Esophagus muscularis mucosa (tissue), 4 donors: ENCODE measurements at places on chromosomes 7 and 10.

- peak; percentile 55 for DNase-seq
- no peak overlapping the region for H3K27ac ChIP-seq
- H3K4me3 ChIP-seq = no peak overlapping the region
- H3K4me1 ChIP-seq = no peaks in the 10 kb centered on the region
- no peaks in the 10 kb centered on the region for H3K36me3 ChIP-seq
These were observed 55.5 kb downstream of the WDFY4 start for GRCh38 chr10:48740015-48740707.

DNA sequence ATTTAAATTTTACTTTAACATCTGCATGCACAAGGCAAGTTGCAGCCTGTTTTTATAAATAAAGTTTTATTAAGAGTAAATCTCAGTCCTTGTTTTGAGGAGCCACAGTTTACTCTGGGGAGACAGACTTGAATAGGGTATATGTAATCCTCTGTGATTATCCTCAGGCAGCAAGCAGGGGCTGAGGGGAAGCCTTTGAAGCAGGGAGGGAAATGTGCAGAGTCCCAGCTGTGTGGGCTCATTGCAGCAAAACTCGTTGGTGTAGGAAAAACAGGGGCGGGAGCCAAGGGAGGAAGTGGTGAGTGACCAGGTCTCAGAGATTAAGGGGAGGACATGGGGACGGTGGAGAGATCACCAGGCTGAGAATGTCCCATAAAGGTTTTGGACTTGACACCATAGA lies 34.3 kb upstream of the SMC3 start:
- H3K27me3 ChIP-seq = peaks cover 6% of the 10 kb centered on the region
- no peaks in the 10 kb centered on the region for H3K36me3 ChIP-seq
- no peak overlapping the region for H3K4me3 ChIP-seq
- H3K4me1 ChIP-seq = peaks cover 8% of the 10 kb centered on the region
- no peak for DNase-seq
- H3K27ac ChIP-seq = no peak overlapping the region

DNA sequence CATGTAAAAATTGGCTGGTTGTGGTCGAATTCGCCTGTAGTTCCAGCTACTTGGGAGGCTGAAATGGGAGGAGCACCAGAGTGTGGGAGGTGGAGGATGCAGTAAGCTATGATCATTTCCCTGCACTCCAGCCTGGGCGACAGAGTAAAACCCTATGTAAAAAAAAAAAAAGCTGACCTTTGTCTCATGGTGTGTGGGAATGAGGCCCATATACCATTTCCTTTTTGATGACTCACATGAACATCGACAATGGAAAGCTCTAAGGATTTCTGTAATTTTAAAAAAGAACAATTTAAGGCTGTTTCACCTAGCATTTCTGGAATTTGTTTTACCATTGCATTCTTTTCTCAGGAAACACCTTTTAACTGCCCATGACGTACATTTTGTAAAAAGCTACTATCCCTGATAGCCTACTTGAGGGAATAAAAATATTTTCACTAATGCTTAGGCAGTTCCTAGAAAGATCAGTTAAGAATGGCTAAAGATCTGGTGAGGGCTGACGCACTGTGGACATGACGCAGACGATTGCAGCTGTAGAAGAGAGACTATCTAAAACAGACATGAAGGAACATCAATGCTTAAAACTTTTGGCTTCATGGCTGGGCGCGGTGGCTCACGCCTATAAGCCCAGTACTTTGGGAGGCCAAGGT lies 400.6 kb upstream of the IGFBP3 start:
- H3K36me3 ChIP-seq = no peaks in the 10 kb centered on the region
- no peak for DNase-seq
- H3K27ac ChIP-seq = no peak overlapping the region
- H3K27me3 ChIP-seq = no peaks in the 10 kb centered on the region

GRCh38 chr10:102665904-102666509 lies 21.7 kb downstream of the TRIM8 start:
- no peak overlapping the region for H3K4me3 ChIP-seq
- no peak for DNase-seq
- no peaks in the 10 kb centered on the region for H3K27me3 ChIP-seq
- no peaks in the 10 kb centered on the region for H3K36me3 ChIP-seq

DNA sequence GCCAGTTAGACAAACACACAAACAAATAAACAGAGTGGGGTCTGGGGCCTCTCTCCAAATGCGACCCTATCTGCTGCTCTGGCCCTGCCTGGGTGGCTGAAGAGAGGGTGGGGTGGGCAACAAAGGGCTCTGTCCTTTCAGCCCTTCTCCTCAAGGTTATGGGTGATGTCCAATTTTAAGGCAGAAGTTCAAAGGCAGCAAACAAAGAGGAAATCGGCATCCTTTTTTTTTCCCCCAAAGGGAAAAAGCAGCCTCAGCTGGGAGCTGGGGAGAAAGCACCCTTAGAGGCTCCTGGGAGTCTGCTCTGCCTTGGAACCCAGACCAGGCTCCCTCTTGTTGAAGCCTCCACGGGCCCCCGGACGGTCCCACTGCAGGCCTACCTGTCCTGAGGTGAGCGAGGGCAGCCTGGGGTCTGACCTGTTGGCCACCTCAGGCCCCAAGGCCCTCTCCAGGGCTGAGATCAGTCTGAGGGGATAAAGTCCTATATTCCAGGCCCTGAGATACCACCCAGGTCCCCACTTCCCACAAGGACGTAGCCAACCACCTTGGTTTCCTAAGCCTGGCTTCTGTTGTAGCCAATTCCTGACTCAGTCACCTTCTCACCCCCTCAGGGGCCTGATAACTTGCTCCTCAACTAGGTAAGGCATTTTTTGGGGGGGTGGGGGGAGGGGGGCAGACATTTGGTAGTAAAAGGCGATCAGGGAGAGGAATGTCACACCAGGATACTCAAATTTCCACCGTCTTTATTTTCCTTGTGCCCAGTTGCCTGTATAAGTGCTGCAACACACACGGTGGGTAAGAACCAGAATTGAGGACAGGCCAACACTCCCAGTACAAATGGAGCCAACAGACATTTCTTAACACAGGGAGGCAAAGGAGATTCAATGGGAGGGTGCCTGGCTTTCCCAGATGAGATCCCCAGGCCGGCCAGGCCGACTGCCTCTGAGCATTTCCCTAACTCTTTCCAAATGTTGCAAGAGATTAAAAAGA lies 4.3 kb downstream of the HOXA11 start:
- H3K4me3 ChIP-seq = no peak overlapping the region
- H3K4me1 ChIP-seq = peaks cover 50% of the 10 kb centered on the region
- H3K36me3 ChIP-seq = no peaks in the 10 kb centered on the region
- H3K27ac ChIP-seq = no peak overlapping the region

DNA sequence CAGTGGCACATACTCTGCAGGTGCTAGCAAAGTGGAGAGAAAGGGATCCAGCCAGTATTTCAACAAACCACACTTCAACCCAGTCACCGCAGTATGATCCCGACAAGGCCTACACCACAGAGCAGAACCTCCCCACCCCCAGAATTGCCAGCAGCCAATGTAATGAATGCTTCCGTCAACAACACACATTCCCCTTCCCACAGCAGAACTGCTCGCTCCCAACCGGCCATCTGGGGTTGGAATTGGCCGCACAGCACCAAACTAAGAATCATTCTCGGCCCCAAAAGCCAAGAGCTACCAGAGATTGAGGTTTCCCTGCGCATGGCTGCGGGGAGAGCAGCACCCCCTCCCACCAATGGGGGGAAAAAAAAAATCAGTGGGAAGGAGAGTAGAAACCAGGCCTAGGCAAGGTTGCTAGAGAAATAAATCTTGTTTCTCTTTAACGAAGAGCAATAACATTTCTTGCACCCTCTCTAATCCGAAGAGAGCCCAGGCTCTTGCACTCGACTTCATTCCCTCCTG lies 1.1 kb downstream of the WASL start:
- H3K36me3 ChIP-seq = no peaks in the 10 kb centered on the region
- H3K27me3 ChIP-seq = no peaks in the 10 kb centered on the region
- DNase-seq = no peak
- peaks cover 50% of the 10 kb centered on the region for H3K4me1 ChIP-seq

DNA sequence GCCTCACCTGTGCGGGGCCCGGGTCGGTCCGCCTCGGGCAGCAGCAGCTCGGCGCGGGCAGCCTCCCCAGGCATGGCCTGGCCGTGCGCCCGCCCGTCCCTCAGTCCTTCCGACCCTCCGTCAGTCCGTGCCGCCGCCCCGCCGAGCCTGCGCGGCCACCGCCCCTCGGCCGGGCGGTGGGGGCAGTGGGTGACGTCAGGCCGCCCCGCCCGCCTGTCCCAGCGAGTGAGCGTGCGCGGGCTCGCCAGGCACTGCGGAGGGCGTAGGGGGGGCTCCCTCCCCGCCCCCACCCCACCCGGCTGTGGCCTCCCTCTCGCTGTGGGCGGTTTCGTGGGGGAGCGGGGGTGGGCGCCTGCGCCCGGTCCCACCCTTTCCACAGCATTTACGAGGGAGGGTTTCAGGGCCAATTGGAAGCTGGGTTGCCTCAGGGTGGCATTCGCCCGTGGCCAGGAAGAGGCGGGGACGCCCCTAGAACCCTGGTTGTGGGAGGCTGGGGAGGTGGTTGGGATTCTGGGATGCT lies at the start of gene NACAD:
NACAD (minus strand) TSS at position 149 of the 520 bp plus-strand sequence; CDS start at position 74, 75 bp downstream.
- H3K4me1 ChIP-seq = peaks cover 24% of the 10 kb centered on the region
- H3K27me3 ChIP-seq = no peaks in the 10 kb centered on the region
- DNase-seq = no peak
- peaks cover 13% of the 10 kb centered on the region for H3K36me3 ChIP-seq
- H3K27ac ChIP-seq = peak within 1 kb of the TSS; percentile 84
